ENCODE measurements at places on chromosomes 5 and 9.

DNA sequence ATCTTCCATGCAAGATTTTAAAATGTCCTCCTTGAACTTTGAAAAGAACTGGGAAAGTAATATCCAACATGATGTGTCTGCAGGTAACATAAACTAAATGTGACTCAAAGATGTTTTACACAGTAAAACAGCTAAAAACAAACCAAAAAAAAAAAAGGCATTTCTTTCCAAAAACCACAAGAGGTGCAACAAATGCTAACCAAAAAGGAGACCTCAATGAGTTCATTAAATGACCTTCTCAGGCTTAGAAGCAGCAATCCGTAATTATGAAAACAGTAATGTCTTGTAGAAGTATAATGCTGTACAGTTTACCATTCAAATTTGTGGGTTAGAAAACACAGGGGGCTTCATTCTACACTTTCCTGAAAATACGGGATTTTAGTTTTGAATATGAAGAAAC lies 2.5 kb downstream of the RNF145 start:
- DNase-seq, result no peak

DNA sequence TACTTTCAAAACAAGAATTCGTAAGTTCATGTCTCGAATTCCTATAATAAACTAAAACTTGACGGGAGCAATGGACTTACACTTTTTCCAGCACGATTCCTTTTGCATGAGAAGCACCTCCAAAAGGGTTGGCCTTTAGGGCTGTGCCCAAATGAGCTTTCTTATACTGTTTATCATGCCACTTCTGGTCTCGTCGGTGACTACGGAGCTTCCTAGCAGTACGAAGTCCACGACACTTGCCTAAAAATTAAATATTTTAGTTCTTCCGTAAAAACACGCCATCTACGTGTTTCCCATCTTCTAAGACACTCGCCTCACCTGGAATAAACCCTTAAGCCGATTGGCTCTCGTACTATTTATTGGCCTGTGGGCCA lies 554 bp downstream of the RPS23 start:
- DNase-seq, result no peak

DNA sequence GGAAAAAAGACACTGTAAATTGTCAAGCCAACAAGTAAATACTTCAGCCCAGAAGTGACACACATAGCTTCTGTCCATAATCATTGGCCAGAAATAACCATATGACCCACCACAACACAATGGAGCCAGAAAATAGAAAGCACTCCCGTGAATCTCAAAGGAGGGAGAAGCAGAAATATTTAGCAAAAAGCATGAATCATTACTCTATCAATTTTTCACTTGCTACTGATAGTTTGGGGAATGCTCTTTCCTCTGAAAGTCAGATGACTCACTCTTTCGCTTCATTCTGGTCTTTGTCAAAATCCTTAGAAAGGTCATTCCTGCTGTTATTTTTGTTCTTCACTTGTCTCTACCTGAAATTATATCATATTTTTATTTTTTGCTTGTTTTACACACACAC lies 312.6 kb downstream of the TMEM232 start:
- DNase-seq, result no peak

DNA sequence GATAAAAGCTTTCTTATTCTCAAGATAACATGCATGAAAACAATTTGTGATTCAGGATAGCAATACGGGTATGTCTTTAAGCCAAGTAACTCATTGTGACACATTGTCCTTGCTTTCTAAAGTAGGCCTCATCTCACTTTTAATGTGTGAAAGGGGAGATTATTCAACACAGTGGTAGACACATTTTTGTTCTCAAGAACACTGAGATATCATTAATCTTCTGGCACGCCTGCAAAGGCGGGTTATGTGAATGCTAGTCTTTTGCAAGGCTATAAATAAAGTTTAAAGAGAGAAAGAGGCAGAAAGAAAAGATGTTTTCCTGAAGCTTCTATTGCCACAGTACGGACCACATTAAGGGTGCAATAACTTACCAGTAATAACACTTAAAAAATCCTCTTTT lies 181.8 kb upstream of the MEF2C start:
- no peak for DNase-seq

GRCh38 chr9:31542384-31543055 lies 841.9 kb upstream of the ACO1 start:
- DNase-seq, result peak; percentile 28
